ENCODE measurements at places on chromosomes 5 and 9.

DNA sequence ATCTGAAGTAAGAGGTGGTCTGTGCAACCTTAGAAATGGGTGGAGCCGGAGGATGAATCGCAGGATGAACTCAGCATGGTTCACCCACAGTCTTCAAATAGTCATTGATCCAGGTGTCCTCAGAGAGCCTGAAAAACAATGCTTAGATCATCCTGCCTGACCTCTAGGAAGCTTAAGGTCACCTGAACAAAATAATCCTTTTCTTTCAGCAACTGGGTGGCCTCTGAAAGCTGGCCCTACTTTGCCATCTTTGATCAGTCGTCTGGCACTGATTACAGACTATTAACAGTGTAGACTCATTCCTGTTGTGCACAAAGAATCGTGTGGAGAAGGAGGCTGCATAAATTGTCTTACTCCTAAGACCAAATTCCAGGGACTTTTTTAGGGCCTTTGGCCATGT is 50.7 kb downstream of the PIP5K1B start:
- DNase-seq: no peak

DNA sequence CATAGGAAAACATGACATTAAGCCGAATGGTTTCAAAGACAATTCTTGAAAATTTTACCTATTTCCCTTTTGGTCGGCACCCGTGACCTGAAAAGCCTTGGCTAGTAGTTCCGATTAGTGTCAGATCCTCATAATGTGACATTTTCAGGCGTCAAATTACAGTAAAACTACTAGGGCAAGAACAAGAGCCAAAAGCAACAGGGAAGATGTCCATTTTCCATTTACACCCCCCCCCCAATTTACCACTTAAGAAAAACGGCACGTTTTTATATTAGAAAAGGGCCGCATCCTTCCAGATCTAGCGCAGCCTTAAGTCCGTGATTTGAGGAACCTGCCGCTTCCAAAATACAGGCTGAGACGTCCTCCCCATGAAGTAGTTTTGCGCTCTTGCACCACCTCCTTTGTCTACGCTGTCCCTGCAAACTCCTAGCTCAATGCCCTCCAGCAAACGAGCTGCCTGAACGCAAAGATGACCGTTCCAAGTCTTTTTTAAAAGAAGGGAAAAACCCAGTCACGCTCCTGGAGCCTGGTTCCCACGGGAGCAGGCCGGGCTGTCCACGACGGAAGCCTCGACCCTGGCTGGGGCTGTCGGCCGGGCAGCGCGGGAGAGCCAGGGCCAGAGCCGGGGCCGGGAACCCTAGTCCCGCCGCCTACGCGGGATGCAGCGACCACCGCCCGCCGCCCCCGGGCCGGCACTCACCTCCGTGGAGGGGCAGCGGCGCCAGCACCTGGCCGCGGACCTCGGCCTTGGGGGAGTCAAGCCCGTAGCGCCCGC is 616 bp downstream of the RNF130 start:
- no peak for DNase-seq

DNA sequence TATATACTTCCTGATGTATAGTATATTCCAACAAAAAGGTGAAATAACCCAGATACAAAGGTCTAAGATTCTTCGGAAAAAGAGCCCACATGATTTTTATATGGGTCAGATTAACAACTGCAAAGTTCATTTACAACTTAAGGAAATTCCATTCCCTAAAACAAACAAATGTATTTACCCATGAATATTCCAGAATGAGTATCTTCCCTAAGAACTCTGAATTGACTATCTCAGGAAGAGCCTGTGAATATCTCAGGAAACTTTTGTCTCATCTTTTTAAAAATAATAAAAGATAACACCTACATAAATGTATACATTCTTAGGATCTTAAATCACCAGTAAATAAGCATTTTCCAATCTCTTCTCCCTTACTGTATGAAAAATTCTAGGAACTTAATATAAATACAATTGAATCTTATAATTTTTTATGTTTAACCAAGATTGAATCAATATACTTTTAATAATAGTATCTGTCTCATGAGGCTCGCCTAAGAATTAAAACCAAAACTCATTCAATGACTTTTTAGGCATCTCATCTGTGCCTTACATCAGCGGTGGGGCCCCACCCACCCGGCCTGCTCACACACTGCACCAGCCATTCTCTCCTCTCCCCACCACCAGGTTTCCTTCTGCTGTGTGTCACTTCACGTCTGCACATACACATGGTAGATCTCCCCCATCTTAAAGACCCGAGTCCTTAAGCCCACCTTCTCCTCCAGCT is 78.1 kb downstream of the RAPGEF1 start:
- no peak for DNase-seq

- no peak for DNase-seq
Measured at GRCh38 chr9:21414220-21414940, 5.5 kb downstream of the IFNA8 start.

Measured in effector CD8-positive, alpha-beta T cell (primary cell).